Glomerular endothelial cell (primary cell): ENCODE measurements at places on chromosomes 13 and 19.

GRCh38 chr19:18685597-18686190 is 2.2 kb downstream of the CRTC1 start:
- DNase-seq, result no peak

DNA sequence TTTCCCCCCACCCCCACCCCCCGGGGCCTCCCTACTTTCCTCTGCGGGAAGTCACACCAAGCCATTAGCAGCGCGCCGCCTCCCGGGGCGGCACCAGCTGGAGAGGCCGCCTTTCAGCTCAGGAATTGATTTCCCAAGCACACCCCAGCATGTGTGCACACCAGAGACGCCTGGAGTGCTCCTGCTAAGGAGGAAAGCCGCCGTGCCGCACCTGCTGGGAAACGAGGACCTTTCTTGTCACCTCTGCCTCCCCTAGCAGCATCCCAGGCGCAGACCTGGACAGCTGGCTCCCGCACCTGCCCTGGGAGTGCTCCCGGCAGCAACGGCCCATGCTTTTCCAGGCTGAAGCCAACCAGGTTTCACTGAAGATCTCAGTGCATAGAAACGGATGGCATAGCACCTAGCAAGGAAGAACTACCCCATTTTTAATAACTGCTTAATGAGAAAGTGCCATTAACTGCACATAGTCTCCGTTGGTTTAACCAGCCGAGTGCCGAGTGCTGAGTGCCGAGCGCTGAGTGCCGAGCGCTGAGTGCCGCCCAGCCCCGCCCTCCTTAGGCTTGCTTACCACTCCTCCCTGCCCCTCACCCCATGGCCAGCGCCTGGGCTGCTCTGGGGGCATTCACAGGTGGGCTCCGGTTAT is 165.0 kb downstream of the USP12 start:
- DNase-seq, result no peak

DNA sequence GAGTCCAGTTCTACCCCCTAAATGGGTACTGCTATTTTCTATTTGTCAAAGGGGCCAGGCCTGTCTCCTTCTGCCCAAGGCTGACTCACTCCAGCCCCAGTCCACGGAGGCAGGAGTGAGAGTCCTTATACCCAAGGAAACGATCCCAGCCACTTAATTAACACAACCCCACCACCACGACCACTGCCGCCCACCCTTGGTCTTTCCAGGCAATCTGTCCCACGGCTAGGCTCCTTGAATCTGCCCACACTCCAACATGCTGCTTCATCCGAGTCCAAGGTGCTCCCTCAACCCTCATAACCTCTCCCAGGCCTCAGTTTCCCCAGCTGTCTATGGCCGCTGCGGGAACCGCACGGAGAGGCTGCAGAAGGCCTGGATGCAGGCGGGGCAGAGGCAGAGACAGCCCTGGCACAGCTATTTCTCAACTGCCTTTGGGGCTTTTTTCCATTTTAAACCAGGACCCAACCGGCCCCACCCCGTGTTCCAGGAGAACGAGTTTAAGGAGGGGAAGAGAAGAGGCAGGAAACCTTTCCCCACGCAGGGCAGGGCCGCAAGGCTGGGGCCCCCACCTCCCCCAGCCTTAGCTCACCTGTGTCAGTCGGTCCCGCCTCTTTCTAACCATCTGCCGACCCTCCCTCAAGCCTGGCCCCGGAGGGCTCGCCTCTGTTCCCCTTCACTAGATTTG is 746 bp downstream of the RAB3D start:
- DNase-seq, result no peak

GRCh38 chr19:32350987-32351348 is 5.6 kb downstream of the ZNF507 start:
- no peak for DNase-seq
